ENCODE measurements at places on chromosomes 11 and 22.

DNA sequence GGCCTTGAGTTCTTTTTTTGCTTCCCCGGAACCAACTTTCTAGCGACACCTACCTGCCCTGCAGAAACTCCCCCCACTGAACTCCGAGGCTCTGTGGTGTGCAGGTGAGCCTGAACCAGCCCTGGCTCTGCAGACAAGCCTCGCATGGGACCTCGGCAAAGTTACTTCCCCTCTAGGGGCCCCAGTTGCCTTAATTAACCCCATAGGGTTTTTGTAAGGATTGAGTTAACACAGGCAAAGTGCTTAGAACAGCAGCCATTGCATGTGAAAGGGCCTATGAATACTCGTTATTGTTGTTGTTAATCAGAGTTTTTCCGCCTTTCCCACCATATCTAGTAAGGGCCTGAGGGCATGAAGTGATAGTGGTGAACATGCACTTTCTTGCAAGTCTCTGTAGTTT, 12.6 kb upstream of the SYT13 start:
- H3K27me3 ChIP-seq: peaks cover 8% of the 10 kb centered on the region
- H3K4me3 ChIP-seq: no peak overlapping the region
- DNase-seq: no peak
- no peaks in the 10 kb centered on the region for H3K36me3 ChIP-seq
- no peaks in the 10 kb centered on the region for H3K4me1 ChIP-seq

GRCh38 chr11:134822897-134823296, 410.9 kb upstream of the B3GAT1 start:
- H3K36me3 ChIP-seq: no peaks in the 10 kb centered on the region
- H3K4me1 ChIP-seq: no peaks in the 10 kb centered on the region
- H3K4me3 ChIP-seq: no peak overlapping the region
- peaks cover 6% of the 10 kb centered on the region for H3K27me3 ChIP-seq
- no peak for DNase-seq
- H3K27ac ChIP-seq: no peak overlapping the region

DNA sequence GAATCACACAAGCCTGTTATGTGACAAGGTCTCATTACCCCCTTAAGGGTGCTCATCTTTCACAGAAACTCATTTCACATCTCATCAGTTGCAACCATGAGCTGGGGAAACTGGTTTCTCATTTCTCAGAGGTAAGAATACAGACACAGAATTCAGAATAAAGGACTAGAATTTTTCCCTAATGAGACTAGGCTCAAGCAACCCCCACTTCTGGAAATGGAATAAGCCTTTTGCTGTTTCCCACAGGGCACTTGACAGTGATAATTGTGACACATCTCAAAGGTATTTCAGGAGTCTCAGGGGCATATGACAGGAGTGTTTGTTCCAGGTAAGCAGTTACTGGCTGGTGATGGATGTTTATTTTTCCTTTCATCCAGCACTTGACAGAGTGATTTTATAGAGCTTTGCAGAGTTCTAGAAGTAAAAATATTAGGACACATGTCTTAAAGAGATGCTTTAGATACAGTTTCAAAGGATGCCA, 112.9 kb upstream of the DDI1 start:
- no peaks in the 10 kb centered on the region for H3K4me1 ChIP-seq
- H3K27ac ChIP-seq: no peak overlapping the region
- H3K27me3 ChIP-seq: no peaks in the 10 kb centered on the region
- H3K36me3 ChIP-seq: no peaks in the 10 kb centered on the region
- H3K4me3 ChIP-seq: no peak overlapping the region

DNA sequence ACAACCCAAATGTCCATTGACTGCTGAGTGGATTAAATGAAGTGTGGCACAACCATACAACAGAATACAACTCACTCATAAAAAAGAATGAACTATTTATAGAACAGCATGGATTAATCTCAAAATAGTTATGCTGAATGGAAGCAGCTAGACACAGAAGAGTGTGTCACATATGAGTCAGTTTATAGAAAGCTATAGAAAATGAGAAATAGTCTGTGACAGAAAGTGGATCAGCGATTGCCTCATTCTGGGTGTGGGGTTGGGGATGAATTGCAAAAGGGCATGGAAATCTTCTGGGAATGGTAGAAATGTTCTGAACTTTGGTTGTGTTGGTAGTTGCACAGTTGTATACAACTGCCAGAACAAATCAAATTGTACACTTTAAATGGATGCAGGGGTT, 37.4 kb downstream of the PRR5L start:
- no peak for DNase-seq
- H3K4me1 ChIP-seq: no peaks in the 10 kb centered on the region
- H3K27ac ChIP-seq: no peak overlapping the region
- H3K36me3 ChIP-seq: no peaks in the 10 kb centered on the region

DNA sequence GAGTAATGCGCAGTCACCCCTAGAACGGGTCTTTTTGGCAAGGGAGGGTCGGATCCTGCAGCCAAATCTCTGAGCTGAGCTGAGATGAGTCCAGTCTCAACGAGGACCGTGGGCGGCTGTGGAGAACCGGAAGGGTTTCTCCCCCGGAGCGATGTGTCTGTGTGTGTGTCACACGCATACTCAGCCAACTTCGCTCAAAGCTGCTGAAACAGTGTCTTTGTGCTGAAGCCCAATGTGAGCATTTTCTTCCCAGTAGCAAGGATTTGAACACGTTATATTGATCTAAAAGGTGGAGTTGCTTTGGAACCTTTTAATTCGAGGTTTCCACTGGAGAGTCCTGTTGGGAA, 1.4 kb upstream of the CELSR1 start:
- H3K4me3 ChIP-seq: peak overlapping the region; percentile 58
- peaks cover 37% of the 10 kb centered on the region for H3K27me3 ChIP-seq
- no peaks in the 10 kb centered on the region for H3K36me3 ChIP-seq
- no peak for DNase-seq

DNA sequence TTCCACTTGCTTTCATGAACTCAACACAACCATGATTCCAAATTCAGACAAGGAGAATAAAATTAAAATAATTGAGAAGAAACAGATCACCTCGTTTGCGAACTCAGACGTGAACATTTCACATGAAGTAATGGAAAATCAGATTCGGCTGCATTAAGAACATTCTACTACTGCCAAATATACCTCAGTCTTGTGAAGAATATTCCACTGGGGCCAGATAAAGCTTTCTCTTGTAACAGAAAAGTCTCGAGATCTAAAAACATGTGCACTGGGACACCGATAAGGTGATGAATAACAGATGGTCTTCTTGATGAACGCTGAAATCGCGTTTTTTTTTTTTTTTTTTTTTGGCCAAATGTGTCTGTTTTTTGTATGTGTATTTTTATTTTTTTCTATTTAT, 761.1 kb downstream of the BRD1 start:
- peaks cover 3% of the 10 kb centered on the region for H3K27me3 ChIP-seq
- no peak overlapping the region for H3K27ac ChIP-seq
- no peaks in the 10 kb centered on the region for H3K4me1 ChIP-seq

Data from activated T-helper 1 cell treated with anti-CD3 and anti-CD28 coated beads, Interleukin-12 subunit alpha, Interleukin-12 subunit beta, Interleukin-2, Interleukin-4 antibody, amounts not matched to agents 30 ng/mL and 10 ng/mL and 1 ng/mL, durations not matched to agents 14 hours and 24 hours and 36 hours (primary cell).